ENCODE measurements at places on chromosomes 2 and 18.

GRCh38 chr2:18987016-18987415, 371.4 kb downstream of the OSR1 start:
- no peak for DNase-seq

DNA sequence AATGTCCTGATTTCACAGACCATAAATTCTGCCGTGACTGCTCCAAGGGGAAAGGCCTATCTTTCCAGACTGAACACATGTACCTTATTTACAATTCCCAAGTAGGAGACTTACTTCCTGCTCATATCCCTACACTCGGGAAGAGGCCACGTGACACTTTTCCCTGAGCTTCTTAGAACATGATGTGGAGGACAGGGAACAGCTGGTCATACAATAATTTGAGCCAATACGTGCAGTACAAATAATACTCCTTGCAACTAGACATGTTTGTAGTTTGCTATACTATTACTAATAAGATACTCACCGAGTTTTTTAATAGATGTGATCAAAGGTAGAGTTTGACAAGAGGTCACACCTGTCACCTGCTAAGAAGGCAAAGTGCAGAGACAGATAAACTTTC, 256.4 kb downstream of the SP3 start:
- no peak for DNase-seq

DNA sequence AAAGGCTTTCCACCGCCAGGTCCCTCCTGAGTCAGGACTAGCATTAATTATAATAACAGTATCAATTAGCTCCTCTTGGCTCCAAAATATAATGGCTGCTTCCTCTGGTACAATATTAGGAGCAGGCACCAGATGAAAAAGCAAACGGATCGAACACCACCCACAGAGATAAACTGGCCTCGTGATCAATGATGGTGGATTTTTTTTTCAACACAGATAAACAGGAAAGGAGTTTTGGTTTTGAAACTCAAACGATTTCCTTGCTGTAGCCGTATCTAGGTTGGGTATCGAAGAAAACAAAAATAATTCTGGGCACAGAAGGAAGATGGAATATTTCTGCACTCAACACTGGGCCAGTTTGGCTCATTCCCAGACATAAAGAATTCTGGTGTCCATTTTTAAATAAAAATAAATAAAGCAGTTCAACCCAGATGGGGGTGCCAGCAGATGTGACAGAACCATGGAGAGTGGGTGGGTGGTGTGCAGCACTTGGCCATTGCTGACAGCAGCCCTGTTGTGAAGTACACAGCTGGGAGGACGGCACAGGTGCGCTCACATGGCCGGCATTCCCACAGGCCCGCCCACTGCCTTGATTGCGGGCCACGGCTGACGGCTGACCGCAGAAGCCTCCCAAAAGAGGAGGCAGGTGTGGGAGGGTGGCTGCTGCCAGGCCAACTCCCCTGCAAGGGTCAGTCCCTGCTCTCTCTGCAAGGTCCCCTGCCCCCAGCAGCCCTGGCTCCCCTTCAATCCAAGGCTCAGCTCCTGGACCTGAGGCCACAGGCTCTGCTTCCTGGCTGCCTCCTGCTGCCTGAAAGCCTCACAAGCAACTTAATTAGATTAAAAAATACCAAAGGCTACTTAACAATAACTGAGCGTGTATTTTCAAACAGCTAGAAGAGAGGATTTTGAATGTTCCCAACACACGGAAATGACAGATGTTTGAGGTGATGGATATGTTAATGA, 351.9 kb upstream of the ID2 start:
- no peak for DNase-seq

GRCh38 chr2:75174981-75175380, 24.3 kb downstream of the TACR1 start:
- no peak for DNase-seq

DNA sequence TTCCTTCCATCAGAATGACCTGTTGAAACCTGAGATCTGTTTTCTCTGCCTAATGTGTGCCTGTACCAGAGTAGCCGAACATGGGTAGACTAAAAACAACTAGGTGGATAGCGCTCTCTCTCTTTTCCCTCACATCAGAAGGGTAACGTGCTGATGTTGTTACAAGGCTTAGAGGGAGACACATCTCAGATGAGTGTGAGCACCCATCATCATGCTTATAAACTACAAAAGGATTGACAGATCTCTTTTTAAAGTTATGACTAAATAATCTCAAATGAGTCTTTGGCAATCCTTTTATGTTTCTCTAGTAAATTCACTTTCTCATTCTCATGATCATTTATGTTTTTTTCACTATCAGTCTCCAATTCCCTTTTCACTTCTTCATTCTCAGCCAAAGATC, 75.5 kb upstream of the CCDC141 start:
- DNase-seq = no peak

DNA sequence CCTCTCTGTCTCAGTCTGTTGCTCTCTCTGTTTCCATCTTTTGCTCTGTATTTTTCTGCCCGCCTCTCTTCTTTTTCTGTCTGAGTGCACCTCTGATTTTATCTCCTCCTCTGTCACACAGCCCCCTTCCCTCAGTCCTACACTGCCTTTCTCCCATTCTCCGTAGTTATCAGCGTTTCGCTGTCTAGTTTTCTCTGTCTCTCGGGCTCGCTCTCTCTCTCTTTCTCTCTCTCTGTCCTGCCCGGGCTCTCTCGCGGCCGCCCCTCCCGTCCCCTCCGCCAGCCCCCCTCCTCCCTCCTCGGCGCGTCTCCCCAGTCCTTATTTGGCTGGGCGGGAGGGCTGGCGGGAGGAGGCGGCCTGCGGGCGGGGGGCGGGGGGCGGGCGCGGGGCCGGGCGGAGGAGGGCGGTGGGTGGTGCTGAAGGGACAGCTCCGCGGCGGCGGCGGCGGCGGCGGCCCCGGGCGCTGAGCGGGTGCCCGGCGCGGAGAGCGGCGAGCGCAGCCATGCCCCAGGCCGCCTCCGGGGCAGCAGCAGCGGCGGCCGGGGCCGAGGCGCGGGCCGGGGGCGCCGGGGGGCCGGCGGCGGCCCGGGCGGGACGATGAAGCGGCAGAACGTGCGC, at the start of gene KCNK3:
KCNK3 (plus strand) TSS at position 444 of the 618 bp plus-strand sequence; CDS start at position 598, 154 bp downstream.
- no peak for DNase-seq

GRCh38 chr2:169525434-169525833, 15.9 kb downstream of the KLHL41 start:
- DNase-seq = no peak

- no peak for DNase-seq
Observed at GRCh38 chr2:23493846-23494245, 108.9 kb downstream of the KLHL29 start.

GRCh38 chr18:3094338-3094684, 81.4 kb upstream of the LPIN2 start:
- DNase-seq = no peak

GRCh38 chr2:147211484-147211883, 633.3 kb upstream of the ACVR2A start:
- peak; percentile 51 for DNase-seq

DNA sequence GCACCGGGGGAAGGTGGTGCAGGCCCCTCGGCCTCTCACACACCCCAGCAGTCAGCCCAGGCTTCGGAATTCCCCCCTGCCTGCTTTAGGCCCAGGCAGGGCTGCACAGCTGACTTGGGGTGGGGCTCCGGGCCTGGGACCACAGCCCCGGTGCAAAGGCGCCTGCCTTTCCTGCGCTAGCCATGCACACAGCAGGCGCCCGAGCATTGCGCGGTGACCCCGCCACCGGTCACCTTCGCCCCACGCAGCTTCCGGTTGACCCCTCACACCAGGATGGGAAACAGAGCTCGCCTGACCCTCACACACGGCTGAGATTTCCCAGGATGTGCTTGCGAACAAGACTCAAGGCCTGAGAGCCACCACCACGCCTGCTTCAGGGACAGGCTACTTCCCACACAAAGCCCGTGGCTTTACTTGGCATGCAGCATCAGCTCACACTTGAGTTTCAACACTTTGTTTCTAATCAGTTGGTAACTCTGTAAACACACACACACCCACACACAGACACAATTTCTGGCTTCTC, 46.0 kb downstream of the SLC66A2 start:
- peak; percentile 22 for DNase-seq

- no peak for DNase-seq
Observed at GRCh38 chr2:160453111-160453820, 40.3 kb downstream of the RBMS1 start.

GRCh38 chr2:213087040-213087439, 64.4 kb downstream of the IKZF2 start:
- DNase-seq = no peak

DNA sequence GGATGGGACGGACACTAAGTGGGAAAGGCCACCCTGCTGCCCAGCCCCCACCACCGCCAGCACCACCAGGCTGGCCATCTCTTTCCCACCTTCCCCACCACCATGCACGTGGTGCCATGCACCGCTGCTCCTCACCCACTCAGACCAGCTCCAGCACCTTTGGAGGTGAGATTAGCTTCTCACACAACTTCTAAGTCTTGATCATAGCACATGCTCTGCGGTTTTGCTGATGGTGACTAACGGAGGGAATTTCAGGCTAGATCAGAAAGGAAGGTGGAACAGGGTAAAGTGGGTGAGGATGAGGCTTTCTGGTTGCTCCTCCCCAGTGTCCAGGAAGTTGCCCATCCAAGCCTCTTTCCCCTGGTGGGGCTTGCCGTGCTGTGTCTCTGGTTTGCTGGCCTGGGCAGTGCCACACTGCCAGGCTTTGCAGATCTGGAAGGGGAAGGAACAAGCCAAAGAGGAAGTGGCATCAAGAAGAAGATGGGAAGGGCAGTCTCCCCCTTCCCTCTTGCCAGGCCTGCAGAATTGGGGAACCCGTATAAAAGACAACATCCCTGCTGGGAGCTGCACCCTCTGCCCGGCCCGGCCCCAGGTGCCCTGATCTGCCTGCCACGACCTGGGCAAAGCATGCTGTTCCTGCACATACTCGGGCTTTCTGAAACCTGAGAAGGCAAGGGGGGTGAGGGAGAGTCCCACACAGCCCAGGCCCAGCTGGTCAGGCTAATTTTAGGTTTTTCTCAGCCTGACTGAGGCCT, 44.3 kb upstream of the CAB39 start:
- peak; percentile 66 for DNase-seq

DNA sequence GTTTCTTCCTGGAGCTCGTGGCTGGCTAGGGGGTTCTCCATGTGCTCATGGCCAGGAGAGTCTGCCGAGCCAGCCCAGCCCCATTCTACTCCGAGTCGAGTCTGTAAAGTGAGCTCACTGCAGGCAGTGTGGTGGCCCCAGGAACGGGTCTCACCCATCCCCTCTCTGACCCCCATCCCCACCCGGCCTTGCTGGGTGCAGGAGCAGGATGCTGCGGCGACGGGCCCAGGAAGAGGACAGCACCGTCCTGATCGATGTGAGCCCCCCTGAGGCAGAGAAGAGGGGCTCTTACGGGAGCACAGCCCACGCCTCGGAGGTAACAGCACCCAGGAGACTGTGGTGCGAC, 1.4 kb downstream of the ANO7 start:
- DNase-seq = no peak

GRCh38 chr2:79950526-79950925, 354.0 kb downstream of the LRRTM1 start:
- no peak for DNase-seq

- DNase-seq = no peak
Observed at GRCh38 chr2:11373096-11373495, 28.7 kb upstream of the ROCK2 start.

DNA sequence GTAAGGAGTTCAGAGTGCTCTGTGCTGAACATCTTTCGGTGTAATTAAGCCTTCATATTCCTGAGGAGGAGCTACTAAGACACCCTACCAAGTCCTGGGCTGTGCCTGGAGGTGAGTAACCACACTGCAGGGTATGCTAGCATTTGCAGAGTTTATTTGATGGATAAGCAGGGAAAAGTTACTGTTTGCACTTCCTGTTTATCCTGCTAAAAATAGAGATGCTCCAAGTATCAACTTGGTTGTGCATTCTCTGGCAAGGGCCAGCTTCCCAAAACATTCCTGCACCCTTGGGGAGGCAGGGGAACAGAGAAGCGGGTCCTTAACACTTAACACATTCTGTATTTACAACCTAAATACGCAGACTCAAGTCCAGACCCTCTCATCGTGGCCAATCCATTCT, 49.8 kb downstream of the PARD6G start:
- no peak for DNase-seq

DNA sequence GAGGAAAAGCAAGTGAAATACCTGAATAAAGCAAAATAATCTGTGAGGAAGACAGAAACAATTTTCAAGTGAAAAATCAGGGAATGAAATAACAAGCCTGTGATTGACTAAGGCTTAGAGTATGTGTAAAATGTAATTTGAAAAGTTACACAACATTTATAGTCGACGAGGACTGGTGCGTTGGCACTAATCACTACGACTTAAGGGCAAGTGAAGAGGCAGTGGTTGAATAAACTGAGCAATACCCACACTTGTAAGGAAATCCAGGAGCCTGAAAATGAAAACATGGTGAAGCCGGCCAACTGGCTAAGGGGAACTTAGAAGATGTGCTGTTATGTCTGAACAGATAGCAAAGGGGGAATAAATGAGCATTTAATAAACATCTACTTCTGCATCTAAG, 13.4 kb downstream of the DOK1 start:
- DNase-seq = peak; percentile 69

GRCh38 chr18:48709371-48710062, 170.7 kb downstream of the CTIF start:
- no peak for DNase-seq

GRCh38 chr2:157055660-157056199, 201.8 kb upstream of the GALNT5 start:
- peak; percentile 49 for DNase-seq

GRCh38 chr2:186009341-186009740, 270.7 kb downstream of the FSIP2 start:
- no peak for DNase-seq

DNA sequence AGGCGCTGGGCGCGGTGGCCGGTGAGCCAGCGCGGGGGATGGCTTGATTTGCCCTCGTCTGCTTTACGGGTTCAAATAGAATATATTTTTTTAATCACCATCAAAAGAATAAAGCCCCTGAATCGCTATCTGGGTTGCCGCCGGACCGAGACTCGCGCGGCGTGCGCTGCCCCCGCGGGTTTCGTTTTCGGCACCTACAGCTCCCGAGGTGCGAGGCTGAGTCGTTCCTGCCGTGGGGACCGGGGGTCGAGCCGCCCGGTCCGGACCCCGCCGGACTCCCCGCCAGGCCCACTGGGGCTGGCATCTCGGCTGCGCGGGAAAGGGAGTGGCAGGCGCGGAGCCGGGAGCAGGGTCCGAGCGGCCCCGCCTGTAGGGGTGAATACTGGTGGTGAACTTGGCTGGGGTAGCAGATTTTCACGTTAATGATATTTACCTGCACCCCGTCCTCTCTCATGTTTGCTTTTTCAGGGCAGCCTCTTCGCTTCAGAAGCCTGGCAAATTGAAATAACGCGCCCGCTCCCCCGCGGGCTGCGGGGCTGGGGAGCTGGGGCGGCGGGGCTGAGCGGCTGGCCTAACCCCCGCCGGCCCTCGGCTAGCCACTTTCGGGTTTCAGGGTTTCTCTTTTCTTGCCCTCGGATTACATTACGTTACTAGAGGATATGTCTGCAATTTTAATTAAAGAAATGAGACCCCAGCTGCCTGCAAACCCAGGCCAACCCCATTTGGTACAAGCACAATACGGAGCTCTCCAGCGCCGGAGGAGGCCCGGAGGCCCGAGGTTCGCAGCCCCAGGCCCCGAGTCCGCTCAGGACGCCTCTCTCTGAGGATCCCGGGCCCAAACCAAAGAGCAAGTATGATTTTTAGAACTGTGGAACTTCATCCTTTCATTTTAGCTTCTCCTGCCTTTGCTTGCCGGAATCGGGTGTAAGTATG, 1.7 kb upstream of the CELF4 start:
- no peak for DNase-seq

GRCh38 chr2:22821458-22821857, 563.5 kb upstream of the KLHL29 start:
- peak; percentile 3 for DNase-seq

- no peak for DNase-seq
Observed at GRCh38 chr2:79191081-79191480, 31.5 kb upstream of the REG3A start.
